Urinary bladder (tissue), 4 donors: ENCODE measurements at places on chromosomes 7 and 10. TPM values are rescaled to one million over a fixed set of nuclear protein-coding genes. Genes with fewer than 3 reads are reported as not detected.

The SEMA3D gene
- 3.8 TPM for polyA plus RNA-seq

The ZNF239 gene
- polyA plus RNA-seq, result 5.3 TPM

The ELFN1 gene
- polyA plus RNA-seq, result 3.2 TPM

The HMX2 gene
- not detected for polyA plus RNA-seq

The C10orf105 gene
- polyA plus RNA-seq, result 0.11 TPM

The TDRD1 gene
- polyA plus RNA-seq, result 0.04 TPM

The SNX8 gene
- 13.2 TPM for polyA plus RNA-seq

DNA sequence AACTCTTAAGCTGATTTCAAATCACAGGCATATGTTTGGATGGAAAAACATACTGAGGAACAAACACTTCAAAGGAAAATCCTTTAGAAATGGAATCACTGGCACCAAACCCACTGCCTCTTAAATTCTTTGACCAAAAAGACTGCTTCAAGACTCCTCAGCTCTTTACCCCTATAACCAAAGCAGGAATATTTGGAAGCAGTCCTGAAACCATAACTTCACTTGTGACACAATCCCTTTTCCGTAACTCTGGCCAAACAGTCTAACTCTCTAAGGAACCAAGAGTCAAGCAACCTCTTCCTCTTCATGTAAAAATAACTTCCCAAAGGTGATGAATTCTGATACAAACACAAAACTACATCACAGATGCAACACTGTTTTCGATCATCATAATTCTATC, 104.3 kb downstream of the MTERF1 start:
- DNase-seq, result no peak

DNA sequence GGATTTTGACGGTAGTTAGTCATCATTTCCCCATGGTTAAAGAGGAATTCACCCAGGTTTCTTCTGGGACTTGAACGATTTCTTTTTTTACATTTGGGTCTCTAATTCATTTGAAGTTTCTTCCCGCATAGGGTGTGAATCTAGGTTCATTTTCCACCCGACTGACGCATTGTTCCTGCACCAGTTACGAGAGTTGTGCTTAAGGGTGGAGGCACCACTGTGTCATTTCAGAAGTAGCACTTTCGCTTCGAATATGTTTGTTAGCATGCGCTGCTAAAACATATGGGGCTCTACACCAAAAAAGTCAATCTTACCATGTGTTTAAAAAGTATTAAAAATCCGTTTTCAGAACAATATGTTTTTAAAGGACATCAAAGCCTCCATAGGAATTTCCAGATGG, 140.3 kb downstream of the VIPR2 start:
- no peak for DNase-seq

GRCh38 chr7:102251531-102252365, 34.9 kb upstream of the SH2B2 start:
- DNase-seq, result no peak

DNA sequence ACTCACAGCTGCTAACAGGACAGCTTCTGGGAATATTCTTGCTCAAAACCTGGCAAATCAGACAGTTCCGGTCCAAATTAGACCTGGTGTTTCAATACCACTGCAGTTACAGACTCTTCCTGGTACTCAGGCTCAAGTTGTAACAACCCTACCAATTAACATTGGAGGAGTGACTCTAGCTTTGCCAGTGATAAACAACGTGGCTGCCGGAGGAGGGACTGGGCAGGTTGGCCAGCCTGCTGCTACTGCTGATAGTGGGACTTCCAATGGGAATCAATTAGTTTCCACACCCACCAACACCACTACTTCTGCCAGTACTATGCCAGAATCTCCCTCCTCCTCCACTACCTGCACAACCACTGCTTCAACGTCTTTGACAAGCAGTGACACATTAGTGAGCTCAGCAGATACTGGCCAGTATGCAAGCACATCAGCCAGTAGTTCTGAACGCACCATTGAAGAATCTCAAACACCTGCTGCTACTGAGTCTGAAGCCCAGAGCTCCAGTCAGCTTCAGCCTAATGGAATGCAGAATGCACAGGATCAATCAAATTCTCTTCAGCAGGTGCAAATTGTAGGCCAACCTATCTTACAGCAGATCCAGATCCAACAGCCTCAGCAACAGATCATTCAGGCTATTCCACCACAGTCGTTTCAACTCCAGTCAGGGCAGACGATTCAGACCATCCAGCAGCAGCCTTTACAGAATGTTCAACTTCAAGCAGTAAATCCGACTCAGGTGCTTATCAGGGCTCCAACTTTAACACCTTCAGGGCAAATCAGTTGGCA, 2.1 kb downstream of the SP4 start:
- DNase-seq, result no peak

- no peak for DNase-seq
These were observed 34.9 kb upstream of the ZNF488 start for GRCh38 chr10:47418966-47419365.

DNA sequence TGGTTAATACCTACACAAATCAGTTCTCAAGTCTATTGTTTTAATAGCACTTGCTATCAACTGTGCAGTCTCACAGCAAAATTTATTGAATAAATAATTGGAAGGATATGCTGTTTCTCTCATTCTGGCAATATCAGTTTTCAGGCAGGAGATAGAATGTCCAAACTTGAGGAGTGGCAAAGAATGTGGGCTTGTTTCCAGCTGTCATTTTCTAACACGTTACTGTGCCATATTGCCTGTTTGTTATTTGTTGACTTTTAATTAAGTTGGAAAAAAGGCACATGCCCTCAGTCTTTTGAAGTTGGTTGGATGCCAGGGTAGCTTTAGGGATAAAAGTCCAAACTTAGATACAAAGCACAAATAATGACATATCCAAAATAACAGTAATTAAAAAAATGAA, 52.2 kb downstream of the MAGI2 start:
- no peak for DNase-seq

GRCh38 chr10:116030576-116030975, 242.4 kb downstream of the GFRA1 start:
- no peak for DNase-seq

GRCh38 chr7:107233981-107234380, 65.2 kb downstream of the HBP1 start:
- DNase-seq, result no peak

DNA sequence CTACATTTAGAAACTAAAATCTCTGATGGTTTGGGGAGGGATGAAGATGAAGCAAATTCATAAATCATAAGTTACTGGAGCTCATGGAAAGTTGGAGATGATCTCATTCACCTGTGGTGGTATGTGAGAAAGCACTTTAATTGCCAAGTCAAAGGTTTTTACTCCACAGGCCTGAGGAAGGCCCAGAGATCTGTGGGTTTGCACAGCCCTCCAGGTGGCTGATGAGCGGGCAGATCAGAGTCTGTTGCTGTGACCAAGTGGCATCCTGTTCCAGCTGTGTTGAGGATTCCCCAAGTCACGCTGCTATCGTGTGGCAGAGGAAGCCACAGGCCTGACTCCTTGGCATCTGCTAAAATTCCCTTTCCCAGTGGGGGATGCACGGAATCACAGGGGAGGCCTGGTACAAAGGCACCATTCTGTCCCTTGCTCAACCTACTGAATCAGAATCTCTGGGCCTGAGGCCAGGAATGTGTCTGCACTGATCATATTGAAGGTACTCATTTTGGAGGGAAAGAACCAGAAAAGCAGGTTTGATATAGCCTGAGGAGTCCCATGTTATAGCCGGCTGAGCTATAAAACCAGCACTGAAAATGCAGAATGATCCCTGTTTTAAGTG, 19.7 kb upstream of the DDC start:
- DNase-seq, result peak; percentile 31

DNA sequence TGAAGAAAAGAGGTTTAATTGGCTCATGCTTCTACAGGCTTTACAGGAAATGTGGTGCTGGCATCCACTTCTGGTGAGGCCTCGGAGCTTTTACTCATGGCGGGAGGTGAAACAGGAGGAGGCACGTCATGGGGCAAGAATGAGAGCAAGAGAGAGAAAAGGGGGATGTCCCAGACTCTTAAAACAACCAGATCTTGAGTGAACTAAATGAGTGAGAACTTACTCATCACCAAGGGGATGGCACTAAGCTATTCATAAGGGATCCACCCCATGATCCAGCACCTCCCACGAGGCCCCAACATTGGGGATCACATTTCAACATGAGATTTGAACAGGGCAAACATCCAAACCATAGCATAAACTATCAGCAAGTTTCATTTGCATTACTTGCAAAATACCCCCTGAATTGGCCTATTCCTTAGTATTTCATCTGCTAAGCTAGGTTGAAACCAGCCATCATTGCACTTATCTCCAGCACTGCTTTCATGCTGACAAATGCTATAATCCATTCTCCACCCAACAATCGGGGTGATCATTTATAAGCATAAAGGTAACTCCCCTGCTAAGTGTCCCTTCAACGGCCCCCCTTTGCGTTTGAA, 179.0 kb downstream of the NOC3L start:
- no peak for DNase-seq
